ENCODE measurements at places on chromosomes 7 and 10.

GRCh38 chr7:1562597-1563051 lies 6.6 kb upstream of the TMEM184A start:
- DNase-seq, result no peak

DNA sequence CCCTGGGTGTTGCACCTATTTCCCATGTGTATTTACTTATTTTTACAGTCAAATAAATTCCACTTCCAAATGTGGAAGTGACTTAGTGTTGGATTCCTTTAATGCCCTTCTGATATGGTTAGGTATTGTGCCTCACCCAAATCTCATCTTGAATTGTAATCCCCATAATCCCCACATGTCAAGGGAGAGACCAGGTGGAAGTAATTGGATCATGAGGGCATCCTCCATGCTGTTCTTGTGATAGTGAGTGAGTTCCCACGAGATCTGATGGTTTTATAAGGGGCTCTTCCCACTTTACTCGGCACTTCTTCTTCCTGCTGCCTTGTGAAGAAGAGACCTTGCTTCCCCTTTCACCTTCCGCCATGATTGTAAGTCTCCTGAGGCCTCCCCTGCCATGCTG lies 136.9 kb downstream of the SNX10 start:
- no peak for DNase-seq

GRCh38 chr7:37433166-37433565 lies 15.5 kb downstream of the ELMO1 start:
- DNase-seq, result no peak

GRCh38 chr7:111827863-111828504 lies 265.7 kb upstream of the IMMP2L start:
- no peak for DNase-seq

DNA sequence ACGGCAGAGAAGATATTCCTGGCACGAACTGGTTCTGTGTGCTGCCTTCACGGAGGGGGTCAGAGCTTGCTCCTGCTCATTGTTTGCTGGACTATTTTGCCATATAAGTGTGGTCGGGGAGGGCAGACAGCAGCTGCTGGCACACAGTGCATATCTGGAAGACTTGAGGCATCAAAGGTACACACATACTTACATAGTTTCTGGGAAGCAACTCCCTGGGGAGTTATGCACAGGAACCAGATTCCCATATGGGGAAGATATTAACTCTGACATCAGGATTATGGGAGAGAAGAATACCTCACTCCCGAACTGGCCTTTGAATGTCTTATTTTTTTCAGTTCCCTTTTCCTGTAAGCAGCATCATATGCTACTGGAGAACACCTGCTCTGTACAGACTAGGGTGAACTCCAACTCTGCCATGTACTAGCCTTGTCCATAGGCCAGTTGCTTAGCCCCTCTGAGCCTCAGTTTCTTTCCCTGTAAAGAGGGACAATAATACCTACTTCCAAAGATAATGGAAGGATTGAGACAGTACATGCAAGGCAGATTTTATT lies 41.5 kb downstream of the LGI1 start:
- no peak for DNase-seq

DNA sequence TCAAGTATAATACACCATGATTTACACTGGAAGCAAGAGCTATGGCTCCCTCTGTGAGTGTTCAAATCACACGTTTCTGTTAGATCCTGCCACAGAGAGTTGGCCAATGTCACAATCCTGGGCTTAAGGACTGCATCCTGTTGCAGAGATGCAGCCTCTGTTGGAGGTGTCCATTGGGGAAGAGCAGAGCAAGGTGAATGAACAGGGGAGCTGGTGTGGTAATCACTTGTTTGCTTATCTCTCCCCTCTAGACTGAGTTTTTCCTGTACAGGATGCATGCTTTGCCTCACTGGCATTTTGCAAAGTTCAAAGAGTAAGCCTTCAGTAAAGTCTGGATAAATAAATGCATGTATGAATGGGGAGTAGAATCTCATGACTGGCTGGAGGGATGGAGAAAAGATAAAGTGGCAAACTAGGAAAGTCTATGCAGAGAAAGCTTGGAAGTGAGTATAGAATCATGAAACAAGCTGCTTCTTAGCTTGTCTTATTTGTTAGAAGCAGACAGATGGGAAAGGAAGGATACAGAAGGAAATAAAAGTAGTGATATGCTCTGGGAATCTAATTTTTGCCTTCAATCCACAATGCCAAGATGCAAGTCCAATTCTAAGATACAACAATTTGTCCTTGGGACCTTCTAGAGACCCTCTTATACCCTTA lies 605.9 kb downstream of the KCNMA1 start:
- no peak for DNase-seq

DNA sequence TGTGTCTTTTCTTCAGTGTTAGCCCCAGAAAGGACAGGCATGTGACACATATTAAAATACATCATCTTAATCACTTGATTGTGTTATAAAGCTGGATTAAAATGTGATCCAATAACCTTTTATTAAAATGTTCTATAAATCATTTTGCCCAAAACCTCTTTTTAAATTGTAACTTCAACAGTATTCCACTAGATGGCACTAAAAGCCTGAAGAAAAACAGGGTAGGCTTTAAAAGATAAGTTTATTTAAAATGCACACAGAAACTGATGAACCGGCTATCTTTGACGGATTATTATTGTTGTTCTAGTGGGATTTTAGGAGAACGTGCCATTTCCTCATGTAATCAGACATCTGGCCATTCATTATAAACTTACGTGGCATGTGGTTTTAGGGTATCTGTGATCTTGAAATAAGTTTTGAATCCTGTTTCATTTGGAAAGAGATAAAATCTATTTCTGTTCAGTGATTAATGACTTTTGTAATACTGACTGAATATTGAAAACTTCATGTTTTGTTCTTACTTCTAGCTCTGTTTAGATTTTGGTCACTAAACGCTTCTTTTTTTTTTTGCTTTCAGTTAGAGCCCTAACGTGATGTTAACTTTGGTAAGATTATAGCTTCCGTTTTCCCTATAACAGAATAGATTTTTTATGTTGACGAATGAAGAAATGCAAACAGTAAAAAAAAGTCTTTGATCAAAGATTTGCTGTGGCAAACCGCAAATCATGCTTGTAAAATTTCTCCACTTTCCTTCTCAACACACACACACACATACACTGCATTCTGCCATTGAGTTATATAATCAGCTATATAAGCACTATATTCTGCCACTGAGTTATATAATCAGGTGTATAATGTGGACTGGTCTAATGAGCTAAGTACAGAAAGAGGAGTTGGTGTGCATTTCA lies 13.6 kb downstream of the VPS50 start:
- DNase-seq, result peak; percentile 24

DNA sequence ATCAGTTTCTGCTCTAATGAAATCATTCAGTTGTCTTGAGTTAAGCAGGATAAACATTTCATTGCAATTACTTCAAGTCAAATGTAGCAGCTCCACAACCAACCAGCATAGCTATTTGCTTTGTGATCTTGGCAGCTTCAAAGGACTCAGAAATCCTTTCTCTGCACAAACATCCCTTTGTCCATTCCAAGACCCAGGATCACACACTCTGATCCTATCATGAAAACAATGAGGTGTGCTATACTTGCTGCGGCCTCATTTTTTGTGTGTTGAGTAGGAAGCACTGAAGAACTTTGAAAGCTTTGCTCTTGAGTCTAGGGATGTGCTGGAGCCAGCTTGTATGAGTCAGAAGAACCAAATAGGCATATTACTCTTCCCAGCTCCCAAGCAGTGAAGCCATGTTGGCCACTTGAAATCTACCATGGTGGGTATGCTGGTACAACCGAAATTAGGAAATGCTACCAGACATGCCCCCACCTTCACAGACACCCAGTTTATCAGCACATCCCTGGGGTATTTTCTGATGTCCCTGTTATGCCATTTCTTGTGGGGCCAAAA lies 199.4 kb upstream of the PRSS58 start:
- DNase-seq, result no peak

GRCh38 chr7:131600085-131600881 lies 43.9 kb upstream of the PODXL start:
- DNase-seq, result peak; percentile 63

DNA sequence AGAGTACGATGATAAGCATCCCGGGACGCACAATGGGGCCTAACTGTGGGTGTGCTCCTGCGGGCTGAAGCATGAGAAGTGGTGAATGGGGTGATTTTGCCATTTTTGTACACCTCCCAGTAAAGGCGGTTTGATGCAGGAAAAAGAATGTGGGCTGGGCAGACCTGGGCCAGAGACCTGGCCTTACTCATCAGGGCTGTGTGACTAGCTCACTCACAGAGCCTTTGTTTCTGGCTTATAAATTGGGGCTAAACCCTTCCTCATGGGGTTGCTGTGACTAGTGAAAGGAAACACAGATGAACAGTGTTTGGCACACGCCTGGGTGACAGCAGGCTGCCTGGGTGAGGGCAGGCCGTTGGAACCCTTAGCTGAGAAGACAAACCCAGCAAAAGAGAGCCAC lies 18.0 kb downstream of the RRP12 start:
- DNase-seq, result no peak

DNA sequence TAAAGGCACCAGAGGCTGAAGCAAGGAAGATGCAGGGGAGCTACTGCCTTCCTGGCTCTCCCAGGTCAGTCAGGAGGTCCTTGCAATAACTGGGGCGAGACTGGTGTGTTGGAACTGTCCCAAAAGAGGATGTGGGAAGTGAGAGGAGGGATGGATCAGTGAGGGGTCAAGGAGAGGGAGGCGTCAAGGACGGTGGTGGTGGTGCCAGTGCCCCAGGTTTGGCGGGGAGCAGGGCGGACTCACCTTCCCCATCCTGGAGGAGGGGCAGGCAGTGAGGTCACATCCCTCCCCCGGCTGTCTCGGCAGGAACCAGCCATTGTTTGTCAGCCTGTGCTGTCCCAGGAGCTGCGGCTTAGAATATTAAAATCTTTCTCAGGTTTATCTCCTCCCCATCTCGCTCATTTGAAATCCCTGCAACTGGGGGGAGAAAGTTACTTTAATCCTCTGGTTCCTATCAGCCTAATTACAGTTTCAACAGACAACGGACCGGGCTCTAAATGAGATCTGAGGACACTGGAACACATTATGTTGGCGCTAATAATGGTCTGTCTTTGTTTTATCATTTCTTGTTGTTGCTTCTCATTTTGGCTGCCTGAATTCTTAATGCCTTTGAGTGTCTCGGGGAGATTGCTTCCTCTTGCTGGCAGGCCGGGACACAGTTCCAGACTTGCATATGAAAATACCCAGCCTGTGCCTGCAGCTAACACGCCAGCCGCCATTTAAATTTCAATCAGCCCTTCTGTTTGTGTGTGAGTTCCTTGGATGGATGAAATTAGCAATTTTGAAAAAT lies 387.5 kb downstream of the RPS24 start:
- DNase-seq, result no peak

DNA sequence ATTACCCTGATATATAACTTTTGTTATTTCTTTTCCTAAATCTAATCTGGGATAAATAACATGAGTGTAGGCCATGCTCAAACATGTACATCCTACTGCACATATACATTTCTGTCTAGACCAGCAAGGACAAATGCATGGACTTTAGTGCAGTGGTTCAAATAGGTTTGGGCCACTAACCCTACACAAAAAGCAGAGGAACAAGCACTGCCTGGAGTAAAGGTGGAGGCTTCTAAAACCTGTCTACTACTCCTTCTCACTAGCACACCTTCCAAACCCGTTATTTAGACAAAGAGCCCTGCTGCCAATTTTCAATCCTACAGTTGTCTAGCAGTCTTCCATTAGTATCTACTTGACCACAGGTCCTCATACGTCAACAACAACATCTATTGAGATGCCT lies 34.8 kb downstream of the SGCE start:
- no peak for DNase-seq

DNA sequence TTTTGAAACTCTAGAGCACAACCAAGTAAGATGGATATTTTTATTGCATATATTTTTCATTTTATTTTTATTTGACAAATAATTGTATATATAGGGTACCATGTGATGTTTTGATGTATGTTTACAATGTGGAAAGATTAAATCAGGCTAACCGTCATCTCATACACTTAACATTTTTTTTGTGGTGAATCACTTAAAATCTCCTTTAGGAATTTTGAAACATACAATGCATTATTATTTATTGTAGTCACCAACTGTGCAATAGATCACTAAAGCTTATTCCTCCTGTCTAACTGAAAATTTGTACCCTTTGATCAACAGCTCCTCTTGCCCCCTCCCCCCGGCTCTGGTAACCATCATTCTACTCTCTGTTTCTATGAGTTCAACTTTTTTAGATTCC lies 77.2 kb downstream of the DNAH11 start:
- DNase-seq, result no peak

DNA sequence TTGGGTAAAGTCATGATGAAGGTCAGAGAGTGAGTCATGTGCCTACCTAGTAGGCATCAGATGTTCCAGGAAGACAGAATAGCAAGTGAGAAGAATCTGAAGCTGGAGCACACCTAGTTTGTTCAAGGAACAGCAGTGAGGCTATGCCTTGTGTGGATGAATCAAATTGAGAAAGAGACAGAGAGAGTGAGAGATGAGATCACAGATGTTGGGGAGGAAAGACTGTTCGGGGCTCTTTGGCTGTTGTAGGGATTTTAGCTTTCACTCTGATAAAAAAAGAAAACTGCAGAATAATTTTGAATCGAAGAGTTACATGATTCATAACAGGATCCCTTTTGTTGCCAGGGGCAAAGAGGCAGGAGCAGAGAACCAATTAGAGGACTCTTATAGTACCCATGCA lies 6.3 kb downstream of the LIPF start:
- DNase-seq, result no peak

DNA sequence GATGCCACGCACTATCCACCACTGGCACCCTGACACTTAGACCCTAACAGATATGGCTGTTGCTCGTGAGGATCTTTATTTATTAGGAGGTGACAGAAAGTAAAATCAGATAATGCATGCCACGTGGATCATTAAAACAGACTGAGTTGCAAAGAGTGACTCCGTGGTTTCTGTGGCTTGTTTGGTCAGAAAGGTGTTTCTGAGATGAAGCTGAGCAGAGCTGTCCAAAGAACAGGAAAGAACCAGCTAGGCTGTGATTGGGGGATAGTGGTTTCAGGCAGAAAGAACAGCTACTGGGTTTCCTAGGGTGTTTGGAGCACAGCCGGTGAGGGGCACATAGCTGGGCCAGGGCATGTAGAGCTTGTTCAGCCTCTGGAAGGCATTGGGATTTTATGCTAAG lies 34.4 kb downstream of the CSGALNACT2 start:
- no peak for DNase-seq

DNA sequence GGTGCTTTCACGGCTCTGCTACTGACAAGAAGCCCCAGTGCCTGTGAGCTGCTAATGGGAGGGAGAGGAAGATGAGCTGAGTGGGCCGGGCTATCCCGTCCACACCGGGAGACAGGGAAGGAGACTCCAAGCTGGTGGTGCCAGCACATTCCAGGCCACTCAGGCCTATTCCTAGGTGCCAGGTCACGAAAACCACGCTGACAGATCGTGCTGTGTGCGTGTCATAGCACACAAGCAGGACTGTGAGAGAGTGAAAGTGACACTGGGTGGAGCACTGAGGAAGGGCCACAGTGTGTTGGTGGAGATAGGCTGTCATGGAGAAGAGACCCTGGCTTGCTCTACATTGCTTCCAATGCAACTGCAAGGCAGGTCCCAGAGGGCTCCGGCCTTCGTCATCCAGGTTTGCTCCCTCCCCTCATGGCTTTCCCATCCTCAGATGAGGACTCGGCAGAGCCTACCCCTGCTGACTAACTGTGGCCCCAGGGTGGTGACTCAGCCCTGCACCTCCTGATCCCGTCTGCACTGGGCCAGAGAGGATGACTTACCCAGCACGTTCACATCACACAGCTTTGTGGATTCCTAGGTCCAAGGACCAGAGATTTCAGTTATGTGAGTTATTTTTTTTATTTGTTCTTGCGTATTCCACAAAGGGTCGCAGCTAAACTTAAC lies 167.3 kb downstream of the EGFR start:
- peak; percentile 76 for DNase-seq
